ENCODE measurements at places on chromosomes 12 and 14. TPM values are rescaled to one million over a fixed set of nuclear protein-coding genes. Genes with fewer than 3 reads are reported as not detected.

Gene CIDEB
- total RNA-seq, result not detected

Gene TEP1
- 9.0 TPM for total RNA-seq

Gene DHRS2
- 3.4 TPM for total RNA-seq

Gene RNASE3
- total RNA-seq, result not detected

Gene PROX2
- total RNA-seq, result not detected

Gene DCAF5
- 3.9 TPM for total RNA-seq

Gene TMEM253
- total RNA-seq, result 0.17 TPM

Gene INHBE
- 0.17 TPM for total RNA-seq

Gene CAPZA3
- not detected for total RNA-seq

Gene AQP2
- not detected for total RNA-seq

Gene TMEM132D
- total RNA-seq, result not detected

Gene STAC3
- 0.59 TPM for total RNA-seq

Gene GPR33
- not detected for total RNA-seq

Gene PTCSC3
- not detected for total RNA-seq

Gene DLGAP5
- total RNA-seq, result 58.4 TPM

Gene BDKRB1
- 6.1 TPM for total RNA-seq

Gene ABHD12B
- total RNA-seq, result not detected

Gene SERPINA4
- not detected for total RNA-seq

Gene POTEM
- total RNA-seq, result not detected

Gene GPR84
- not detected for total RNA-seq

Gene HOXC12
- not detected for total RNA-seq

Gene RDH11
- total RNA-seq, result 44.1 TPM

Gene KRT77
- total RNA-seq, result not detected

Gene FGF23
- not detected for total RNA-seq

Gene ACVR1B
- total RNA-seq, result 6.9 TPM

Gene SLCO1B3
- 24.7 TPM for total RNA-seq

Gene PLBD1
- not detected for total RNA-seq

Gene CLEC4E
- not detected for total RNA-seq

Gene MMP14
- total RNA-seq, result 92.9 TPM

Gene PPM1A
- total RNA-seq, result 19.0 TPM

Gene RGS6
- total RNA-seq, result not detected

Gene PIANP
- total RNA-seq, result 0.24 TPM

Gene RND1
- 0.12 TPM for total RNA-seq

Gene RTN1
- total RNA-seq, result 7.9 TPM

Gene TAS2R46
- not detected for total RNA-seq

Gene HOXC6
- total RNA-seq, result 2.5 TPM

Gene C3AR1
- total RNA-seq, result 0.12 TPM

Gene NDRG2
- total RNA-seq, result 7.5 TPM

Gene YARS2
- 56.6 TPM for total RNA-seq

Gene FAM186B
- total RNA-seq, result 0.05 TPM

All from A172 (cell line).